ENCODE measurements at places on chromosomes 3 and 15.

- no peak for DNase-seq
These were observed 316.0 kb downstream of the CLSTN2 start for GRCh38 chr3:140250945-140251344.

DNA sequence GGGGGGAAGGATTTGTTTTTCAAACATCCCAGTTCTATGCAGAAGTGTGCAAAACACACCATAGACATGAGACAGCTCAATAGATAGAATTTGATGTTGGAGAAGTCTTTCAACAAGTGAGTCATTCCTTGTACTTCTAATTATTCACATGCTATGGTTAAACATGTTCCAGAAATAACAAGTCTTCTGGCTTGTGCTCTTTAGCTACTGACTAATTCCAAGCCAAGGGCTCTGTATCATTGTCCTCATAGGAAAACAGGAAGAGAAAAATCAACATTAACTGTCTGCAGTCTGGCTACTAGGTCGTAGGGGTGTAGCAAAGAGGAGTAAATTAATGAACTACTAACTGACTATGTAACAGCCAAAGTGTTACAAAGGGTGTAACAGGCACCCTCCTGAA lies 25.8 kb downstream of the LDHAL6B start:
- peak; percentile 90 for DNase-seq

DNA sequence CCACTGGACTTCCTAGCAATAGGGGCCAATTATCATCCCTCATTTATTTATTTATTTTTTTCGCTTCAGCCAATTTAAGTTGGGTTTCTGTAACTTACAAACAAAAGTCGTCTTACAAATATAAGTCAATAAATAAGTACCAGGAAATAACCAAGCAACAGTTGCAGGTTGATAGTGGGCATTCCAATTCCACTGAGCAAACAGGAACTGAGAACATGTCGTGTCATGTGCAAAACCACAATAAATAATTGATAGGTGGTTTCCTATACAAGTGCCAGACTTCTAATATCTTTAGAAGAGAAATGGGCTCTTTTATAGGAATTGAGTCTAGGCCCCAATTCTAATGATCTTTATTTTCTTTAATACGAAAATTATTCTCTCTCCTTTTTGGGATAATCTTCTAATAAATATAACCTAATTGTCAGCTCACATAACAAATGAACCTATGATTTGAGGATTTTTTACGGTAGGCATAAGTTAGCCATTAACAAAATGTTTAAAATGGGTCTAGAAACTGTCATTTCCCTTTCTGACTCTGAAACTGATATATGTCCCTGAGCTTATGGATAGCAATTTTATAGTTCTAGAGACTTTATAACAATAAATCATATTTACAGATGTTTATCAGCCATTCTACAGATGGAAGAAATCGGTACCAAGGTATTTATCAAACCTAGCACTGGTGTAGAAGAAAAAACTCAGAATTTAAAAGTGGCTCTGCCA lies 571.8 kb downstream of the FOXP1 start:
- DNase-seq, result no peak

DNA sequence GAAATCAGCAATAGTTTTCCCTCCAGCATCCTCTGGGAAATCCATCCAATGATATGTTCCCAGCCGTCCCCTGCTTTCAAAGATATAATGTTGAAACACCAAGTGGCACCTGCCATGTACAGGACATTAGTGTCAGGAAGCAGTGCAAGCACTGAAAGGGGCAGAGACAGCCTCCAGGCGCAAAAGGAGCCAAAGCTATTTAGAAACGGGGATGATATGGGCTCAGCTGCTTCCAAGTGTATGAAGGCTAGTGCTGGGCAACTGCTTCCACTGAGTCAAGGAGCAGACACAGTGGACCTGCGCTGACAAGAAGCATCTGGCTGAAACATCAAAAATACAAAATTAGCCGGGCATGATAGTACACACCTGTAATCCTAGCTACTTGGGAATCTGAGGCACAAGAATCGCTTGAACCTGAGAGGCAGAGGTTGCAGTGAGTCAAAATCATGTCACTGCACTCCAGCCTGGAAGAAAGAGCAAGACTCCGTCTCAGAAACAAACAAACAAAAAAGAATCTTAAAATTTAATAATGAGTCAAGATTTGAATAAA lies 119.7 kb downstream of the AQP9 start:
- DNase-seq, result no peak

DNA sequence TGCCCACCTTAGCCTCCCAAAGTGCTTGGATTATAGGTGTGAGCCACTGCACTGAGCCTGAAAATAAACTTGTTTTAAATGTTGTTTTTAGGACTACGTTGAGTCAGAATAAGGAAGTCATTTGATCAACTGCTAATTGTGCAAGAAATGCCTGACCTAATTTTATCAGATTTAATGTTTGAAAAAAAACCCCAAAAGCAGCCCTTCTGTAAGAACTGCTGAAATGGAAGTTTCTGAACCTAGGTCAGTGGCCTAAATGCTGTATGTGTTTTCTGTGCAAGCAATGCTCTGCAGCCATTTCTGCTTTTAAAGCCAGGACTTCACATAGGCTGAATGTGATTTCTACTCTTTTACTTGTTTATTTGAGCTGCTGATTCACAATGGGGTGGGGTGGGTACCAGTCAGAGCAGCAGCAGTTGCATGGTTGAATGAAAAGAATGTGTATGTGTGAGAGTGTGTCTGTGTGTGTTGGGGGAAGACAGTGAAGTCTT lies 6.6 kb downstream of the GPX1 start:
- peak; percentile 82 for DNase-seq

DNA sequence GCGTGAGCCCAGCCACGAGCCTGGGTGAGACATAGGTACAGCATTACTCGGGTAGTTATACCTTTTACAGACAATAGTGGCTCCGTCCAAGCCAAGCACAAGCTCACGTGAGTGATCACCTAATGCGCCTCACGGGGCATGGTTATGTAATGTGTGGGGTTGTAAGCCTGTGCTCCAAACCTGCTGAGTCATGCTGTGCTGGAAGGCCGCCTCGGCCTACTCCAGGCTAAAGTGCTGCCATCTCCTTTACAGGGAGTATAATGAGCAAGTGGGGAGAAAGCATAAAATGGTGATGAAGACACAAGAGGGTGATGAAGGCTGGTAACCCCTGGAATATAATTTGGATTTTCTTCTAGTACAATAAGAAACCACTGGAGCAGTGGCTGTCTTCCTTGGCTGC lies 175.8 kb upstream of the STT3B start:
- peak; percentile 24 for DNase-seq

- no peak for DNase-seq
These were observed 65.1 kb downstream of the SLC12A8 start for GRCh38 chr3:125147491-125147820.

DNA sequence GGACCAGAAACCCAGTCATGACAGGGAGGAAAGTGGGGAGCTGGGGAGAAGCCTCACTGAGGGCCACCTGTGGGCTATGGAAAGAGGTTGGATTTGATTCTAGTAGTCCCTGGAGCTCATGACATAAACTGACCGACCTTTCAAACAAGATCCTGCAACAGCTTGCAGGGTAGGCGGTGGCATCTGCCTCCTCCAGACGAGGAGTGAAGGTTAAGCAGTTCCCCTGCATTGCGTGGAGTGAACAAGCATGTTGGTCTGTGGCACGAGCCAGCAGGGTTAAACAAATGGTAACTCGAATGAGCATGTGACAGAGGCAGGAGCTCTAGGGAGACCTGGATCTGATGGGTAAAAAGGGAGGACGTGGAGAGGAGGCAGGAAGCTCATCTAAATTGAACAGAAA lies 12.7 kb downstream of the TGM4 start:
- no peak for DNase-seq

- no peak for DNase-seq
These were observed 3.0 kb downstream of the XIRP1 start for GRCh38 chr3:39189150-39189958.

- DNase-seq, result no peak
These were observed 57.0 kb upstream of the PXYLP1 start for GRCh38 chr3:141174674-141175073.

DNA sequence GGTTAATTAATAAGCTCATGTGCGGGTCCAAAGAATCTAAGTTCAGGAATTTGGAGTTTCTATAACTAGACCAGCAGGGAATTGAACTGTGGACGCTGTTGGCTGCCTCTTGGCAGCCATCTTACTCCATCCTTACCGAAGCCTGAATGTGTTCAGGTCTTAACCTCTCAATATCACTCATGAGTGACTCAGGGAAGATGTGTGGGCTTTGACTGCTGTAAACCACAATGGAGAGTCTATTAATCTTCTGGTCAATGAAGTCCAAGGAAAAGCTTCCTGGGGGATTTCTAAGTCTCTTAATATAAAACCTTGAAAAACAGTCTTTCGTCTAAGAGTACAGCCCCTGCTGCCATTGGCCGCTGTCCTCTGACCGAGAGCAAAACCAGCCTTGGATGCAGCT lies 46.7 kb upstream of the OXTR start:
- DNase-seq, result peak; percentile 13

DNA sequence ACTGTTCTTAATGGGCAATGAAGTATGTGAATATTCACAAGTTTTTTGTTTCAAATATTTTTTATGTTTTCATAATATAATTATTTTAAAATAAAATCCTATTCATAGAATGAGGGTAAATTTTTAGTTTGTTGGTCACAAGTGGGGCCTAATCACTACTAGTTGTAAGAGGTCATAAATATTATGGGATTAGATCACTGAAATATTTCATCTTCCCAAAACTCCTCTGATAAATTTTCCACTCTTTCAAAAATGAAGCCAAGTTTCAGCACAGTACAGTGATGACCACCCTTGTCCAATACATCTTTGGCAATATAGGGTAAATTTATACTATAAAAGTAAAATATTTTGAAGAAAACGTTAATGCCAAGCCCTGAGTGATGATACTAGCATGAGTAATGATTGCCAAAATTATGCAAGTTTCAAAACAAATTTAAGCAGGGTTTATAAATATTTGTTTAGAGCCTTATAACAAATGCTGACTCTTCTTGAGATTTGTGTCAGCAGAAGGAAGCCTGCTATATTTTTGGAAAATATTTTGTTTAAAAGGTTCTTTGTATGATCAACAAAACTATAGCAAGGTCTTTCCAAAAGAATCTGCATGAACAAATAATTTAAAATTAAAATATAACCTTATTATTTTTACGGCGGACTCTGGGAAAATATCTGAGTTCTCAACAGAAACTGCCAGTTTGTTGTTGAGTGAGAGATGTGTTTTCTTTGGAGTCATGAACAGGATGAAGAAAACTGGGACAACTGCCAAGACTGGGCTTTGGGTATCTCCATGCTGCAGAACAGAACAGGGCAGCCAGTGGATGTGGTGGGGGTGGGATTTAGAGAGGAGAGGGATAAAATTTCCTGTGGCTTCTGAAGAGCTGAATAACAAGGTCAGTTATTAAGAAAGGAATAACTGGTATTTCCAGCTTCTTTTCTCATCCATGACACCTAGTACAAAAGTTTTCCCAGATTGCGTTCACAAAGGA lies 17.9 kb upstream of the TM4SF1 start:
- peak; percentile 63 for DNase-seq

GRCh38 chr3:97189835-97190234 lies 375.4 kb downstream of the EPHA6 start:
- DNase-seq, result no peak

DNA sequence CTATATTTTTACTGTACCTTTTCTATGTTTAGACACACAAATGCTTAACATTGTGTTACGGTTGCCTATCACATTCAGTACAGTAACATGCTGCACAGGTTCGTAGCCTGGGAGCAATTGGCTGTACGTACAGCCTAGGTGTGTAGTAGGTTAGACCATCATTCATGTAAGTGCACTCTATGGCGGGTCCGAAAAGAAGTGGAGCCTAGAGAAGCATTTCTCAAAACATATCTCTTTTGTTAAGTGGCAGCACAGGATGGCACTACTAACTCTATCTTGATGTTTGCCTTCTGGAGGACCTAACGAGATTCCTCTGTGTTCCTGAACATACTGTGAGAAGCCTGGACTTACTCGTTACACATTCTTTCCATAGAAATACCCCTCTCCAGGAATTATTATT lies 132.3 kb upstream of the ADPGK start:
- DNase-seq, result no peak

GRCh38 chr15:63197626-63198025 lies 8.2 kb downstream of the RAB8B start:
- DNase-seq, result no peak
